ENCODE measurements at places on chromosomes 12 and 14. TPM values are rescaled to one million over a fixed set of nuclear protein-coding genes. Genes with fewer than 3 reads are reported as not detected.

Gene PLEKHG3
- total RNA-seq = 76.0 TPM

Gene LRRK2
- total RNA-seq = 0.49 TPM

Gene SLCO1B1
- total RNA-seq = 0.17 TPM

- H3K4me1 ChIP-seq = no peaks in the 10 kb centered on the region
- DNase-seq = no peak
- H3K27ac ChIP-seq = no peak overlapping the region
Observed at GRCh38 chr12:132117558-132117875, 26.6 kb downstream of the DDX51 start.

DNA sequence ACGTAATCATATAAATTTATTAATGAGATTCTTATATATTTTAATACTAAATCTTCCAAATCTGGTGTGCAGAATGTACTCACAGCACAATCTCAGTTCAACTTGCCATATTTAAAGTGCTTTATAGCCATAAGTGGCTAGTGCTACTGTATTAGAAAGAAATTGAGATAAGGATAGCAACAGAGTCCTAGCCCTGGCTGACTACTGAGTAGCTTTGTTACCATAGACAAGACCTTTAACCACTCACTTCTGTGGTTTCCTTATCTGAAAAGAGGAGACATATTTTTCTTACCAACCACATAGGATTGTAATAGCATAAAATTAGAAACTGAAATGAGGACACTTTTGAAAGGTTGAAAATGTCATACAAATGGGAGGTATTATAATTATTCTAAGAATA lies 2.0 kb upstream of the CHURC1 start:
- no peaks in the 10 kb centered on the region for H3K36me3 ChIP-seq
- H3K4me3 ChIP-seq = no peak overlapping the region
- H3K27me3 ChIP-seq = peaks cover 5% of the 10 kb centered on the region

Gene TROAP
- total RNA-seq = 44.7 TPM

- no peaks in the 10 kb centered on the region for H3K4me1 ChIP-seq
- H3K27me3 ChIP-seq = no peaks in the 10 kb centered on the region
- no peak overlapping the region for H3K27ac ChIP-seq
- H3K36me3 ChIP-seq = no peaks in the 10 kb centered on the region
Observed at GRCh38 chr12:68031881-68032739, 42.9 kb downstream of the IFNG-AS1 start.

GRCh38 chr12:49763006-49763591 lies 21.7 kb downstream of the TMBIM6 start:
- peak overlapping the region; percentile 49 for H3K27ac ChIP-seq
- no peak overlapping the region for H3K4me3 ChIP-seq
- peak; percentile 51 for DNase-seq
- H3K4me1 ChIP-seq = peaks cover 3% of the 10 kb centered on the region
- no peaks in the 10 kb centered on the region for H3K27me3 ChIP-seq

All from progenitor cell of endocrine pancreas (in vitro differentiated cells).